ENCODE measurements at places on chromosomes 4 and X. TPM values are rescaled to one million over a fixed set of nuclear protein-coding genes. Genes with fewer than 3 reads are reported as not detected.
A peak's percentile ranks its signal among the peaks of the same experiment; 100 is the strongest.

GRCh38 chr4:79330720-79331119 lies 4.9 kb upstream of the NAA11 start:
- H3K4me3 ChIP-seq = no peak overlapping the region
- no peaks in the 10 kb centered on the region for H3K4me1 ChIP-seq
- no peaks in the 10 kb centered on the region for H3K27me3 ChIP-seq
- no peak for DNase-seq
- H3K36me3 ChIP-seq = no peaks in the 10 kb centered on the region

GRCh38 chrX:10484683-10485247 lies 135.6 kb downstream of the MID1 start:
- no peak overlapping the region for H3K4me3 ChIP-seq
- H3K36me3 ChIP-seq = no peaks in the 10 kb centered on the region
- no peak for DNase-seq
- H3K4me1 ChIP-seq = no peaks in the 10 kb centered on the region
- H3K27me3 ChIP-seq = no peaks in the 10 kb centered on the region
- H3K27ac ChIP-seq = no peak overlapping the region

GRCh38 chr4:149713031-149713430 lies 102.6 kb downstream of the IQCM start:
- DNase-seq = no peak
- H3K27me3 ChIP-seq = no peaks in the 10 kb centered on the region
- no peaks in the 10 kb centered on the region for H3K36me3 ChIP-seq
- no peak overlapping the region for H3K4me3 ChIP-seq
- no peak overlapping the region for H3K27ac ChIP-seq

GRCh38 chr4:156346959-156347385 lies 393.3 kb upstream of the CTSO start:
- no peaks in the 10 kb centered on the region for H3K36me3 ChIP-seq
- H3K4me1 ChIP-seq = no peaks in the 10 kb centered on the region
- no peaks in the 10 kb centered on the region for H3K27me3 ChIP-seq
- H3K27ac ChIP-seq = no peak overlapping the region
- no peak overlapping the region for H3K4me3 ChIP-seq
- DNase-seq = no peak

GRCh38 chr4:16035843-16036242 lies 48.0 kb downstream of the PROM1 start:
- no peaks in the 10 kb centered on the region for H3K27me3 ChIP-seq
- no peak overlapping the region for H3K27ac ChIP-seq
- no peaks in the 10 kb centered on the region for H3K4me1 ChIP-seq
- no peaks in the 10 kb centered on the region for H3K36me3 ChIP-seq

DNA sequence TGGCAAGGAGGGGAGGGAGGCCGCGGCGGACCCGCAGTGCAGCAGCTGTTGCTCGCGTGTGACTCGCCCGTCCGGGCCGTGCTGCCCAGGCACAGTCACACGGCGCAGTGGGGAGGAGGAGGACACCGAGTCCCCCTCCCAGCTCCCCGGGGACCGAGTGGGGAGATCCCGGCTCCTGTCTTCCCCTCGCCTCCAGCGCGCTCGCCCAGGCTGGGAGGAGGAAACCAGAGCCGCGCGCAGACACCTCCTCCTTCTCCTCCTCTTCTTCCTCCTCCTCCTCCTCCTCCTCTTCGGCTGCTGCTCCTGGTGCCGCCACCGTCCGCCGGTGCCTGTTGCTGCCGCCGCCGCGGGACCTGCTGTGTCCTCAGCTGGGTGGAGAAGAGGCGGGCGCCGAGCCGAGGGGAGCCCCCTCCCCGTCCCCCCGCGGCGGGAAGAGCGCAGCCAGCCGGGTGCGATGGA lies at the start of gene TBC1D1:
Gene TBC1D1, plus strand, starts transcription at position 284 of the 459 bp plus-strand sequence. CDS start 11,012 bp downstream, outside the sequence.
- peak; percentile 80 for DNase-seq
- no peaks in the 10 kb centered on the region for H3K36me3 ChIP-seq
- peak within 1 kb of the TSS; percentile 94 for H3K27ac ChIP-seq
- peak within 1 kb of the TSS; percentile 95 for H3K4me3 ChIP-seq
- peaks cover 20% of the 10 kb centered on the region for H3K4me1 ChIP-seq

GRCh38 chrX:41384051-41384705 lies 50.2 kb downstream of the DDX3X start:
- H3K4me1 ChIP-seq = no peaks in the 10 kb centered on the region
- no peak overlapping the region for H3K4me3 ChIP-seq
- no peak overlapping the region for H3K27ac ChIP-seq
- H3K27me3 ChIP-seq = peaks cover 6% of the 10 kb centered on the region
- DNase-seq = peak; percentile 7
- H3K36me3 ChIP-seq = no peaks in the 10 kb centered on the region

GRCh38 chrX:19496711-19497110 lies 18.6 kb downstream of the MAP3K15 start:
- no peak overlapping the region for H3K4me3 ChIP-seq
- no peak for DNase-seq
- H3K36me3 ChIP-seq = no peaks in the 10 kb centered on the region
- H3K27me3 ChIP-seq = no peaks in the 10 kb centered on the region

GRCh38 chr4:122536001-122536400 lies 79.5 kb upstream of the IL2 start:
- no peaks in the 10 kb centered on the region for H3K4me1 ChIP-seq
- no peak overlapping the region for H3K27ac ChIP-seq
- H3K36me3 ChIP-seq = no peaks in the 10 kb centered on the region
- H3K27me3 ChIP-seq = no peaks in the 10 kb centered on the region
- no peak overlapping the region for H3K4me3 ChIP-seq

GRCh38 chrX:54509400-54509799 lies 13.4 kb upstream of the FGD1 start:
- no peaks in the 10 kb centered on the region for H3K4me1 ChIP-seq
- no peak overlapping the region for H3K27ac ChIP-seq
- no peaks in the 10 kb centered on the region for H3K27me3 ChIP-seq
- no peak for DNase-seq
- H3K36me3 ChIP-seq = no peaks in the 10 kb centered on the region

DNA sequence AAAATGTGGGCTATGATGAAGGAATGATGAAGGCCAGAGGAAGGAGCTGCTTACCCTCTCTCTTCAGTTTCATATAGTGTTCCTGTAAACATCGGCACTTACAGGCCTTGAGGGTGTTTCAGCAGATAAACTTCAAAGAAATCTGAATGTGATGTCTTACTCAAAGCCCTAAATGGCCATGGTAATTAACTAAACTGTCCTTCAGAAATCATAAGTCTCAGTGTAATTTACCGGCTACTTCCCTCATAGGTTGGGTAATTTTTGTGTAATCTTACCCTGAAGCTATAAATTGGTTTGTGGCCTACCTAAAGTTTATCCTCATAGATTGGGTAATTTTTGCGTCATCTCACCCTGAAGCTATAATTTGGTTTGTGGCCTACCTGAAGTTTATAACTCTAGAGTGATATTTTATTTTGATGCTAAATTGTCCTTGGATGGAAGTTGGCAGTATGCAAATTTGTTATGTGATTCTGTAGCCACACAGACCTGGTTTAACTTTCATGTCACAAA lies 2700.3 kb downstream of the ARAP2 start:
- no peaks in the 10 kb centered on the region for H3K36me3 ChIP-seq
- DNase-seq = no peak
- H3K4me3 ChIP-seq = no peak overlapping the region
- H3K27ac ChIP-seq = no peak overlapping the region
- no peaks in the 10 kb centered on the region for H3K4me1 ChIP-seq
- H3K27me3 ChIP-seq = no peaks in the 10 kb centered on the region

DNA sequence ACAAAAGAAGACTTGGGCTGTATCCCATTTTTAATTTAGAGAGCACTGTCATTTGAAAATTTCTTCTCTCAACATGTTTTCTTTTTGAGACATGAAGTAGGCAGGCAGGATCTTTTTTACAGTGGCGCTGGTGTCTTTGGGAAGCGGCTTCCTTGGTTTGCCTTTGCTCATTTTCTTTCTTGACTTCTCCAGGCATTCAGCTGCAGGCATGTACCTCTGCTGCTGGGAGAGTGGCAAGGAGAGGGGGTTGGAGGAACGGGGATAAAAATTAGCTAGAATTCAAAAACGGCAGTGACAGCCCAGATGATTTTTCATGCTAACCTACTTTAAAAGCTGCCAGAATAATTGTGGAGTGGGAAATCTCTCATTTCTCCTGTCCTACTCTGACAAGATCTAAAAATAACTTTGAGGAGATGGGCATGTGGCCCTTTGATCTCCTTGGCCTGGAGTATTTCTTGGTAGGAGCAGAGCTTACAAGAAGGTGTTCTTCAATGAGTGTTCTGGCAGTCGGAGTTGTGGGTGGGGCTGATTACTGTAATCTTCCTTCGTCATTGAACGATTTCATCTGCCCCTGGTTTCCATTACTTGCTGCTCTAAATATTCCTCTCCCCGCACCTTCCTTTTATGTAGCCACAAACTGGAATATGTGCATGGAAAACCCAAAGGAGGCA lies 54.8 kb downstream of the TBL1X start:
- H3K27ac ChIP-seq = peak overlapping the region; percentile 47
- peak; percentile 60 for DNase-seq

- no peaks in the 10 kb centered on the region for H3K27me3 ChIP-seq
- H3K4me1 ChIP-seq = no peaks in the 10 kb centered on the region
- H3K4me3 ChIP-seq = no peak overlapping the region
- no peaks in the 10 kb centered on the region for H3K36me3 ChIP-seq
These were observed 96.1 kb upstream of the FAM9B start for GRCh38 chrX:9130031-9130430.

- H3K36me3 ChIP-seq = no peaks in the 10 kb centered on the region
- no peak overlapping the region for H3K27ac ChIP-seq
- no peak overlapping the region for H3K4me3 ChIP-seq
- DNase-seq = no peak
These were observed 41.0 kb upstream of the CDKN2AIP start for GRCh38 chr4:183403486-183403885.

- H3K27me3 ChIP-seq = no peaks in the 10 kb centered on the region
- peaks cover 30% of the 10 kb centered on the region for H3K4me1 ChIP-seq
- no peaks in the 10 kb centered on the region for H3K36me3 ChIP-seq
- H3K27ac ChIP-seq = peak overlapping the region; percentile 41
- no peak overlapping the region for H3K4me3 ChIP-seq
- DNase-seq = peak; percentile 90
These were observed 64.9 kb downstream of the SORCS2 start for GRCh38 chr4:7256984-7257810.

- DNase-seq = no peak
- no peak overlapping the region for H3K4me3 ChIP-seq
- H3K4me1 ChIP-seq = peaks cover 4% of the 10 kb centered on the region
- H3K27me3 ChIP-seq = no peaks in the 10 kb centered on the region
- no peak overlapping the region for H3K27ac ChIP-seq
These were observed 185.1 kb downstream of the ARHGAP6 start for GRCh38 chrX:11480626-11481025.

- DNase-seq = no peak
- H3K4me1 ChIP-seq = peaks cover 5% of the 10 kb centered on the region
- no peak overlapping the region for H3K4me3 ChIP-seq
- H3K27me3 ChIP-seq = no peaks in the 10 kb centered on the region
- H3K27ac ChIP-seq = peak overlapping the region; percentile 49
These were observed 79.8 kb downstream of the MID1IP1 start for GRCh38 chrX:38881066-38881465.

DNA sequence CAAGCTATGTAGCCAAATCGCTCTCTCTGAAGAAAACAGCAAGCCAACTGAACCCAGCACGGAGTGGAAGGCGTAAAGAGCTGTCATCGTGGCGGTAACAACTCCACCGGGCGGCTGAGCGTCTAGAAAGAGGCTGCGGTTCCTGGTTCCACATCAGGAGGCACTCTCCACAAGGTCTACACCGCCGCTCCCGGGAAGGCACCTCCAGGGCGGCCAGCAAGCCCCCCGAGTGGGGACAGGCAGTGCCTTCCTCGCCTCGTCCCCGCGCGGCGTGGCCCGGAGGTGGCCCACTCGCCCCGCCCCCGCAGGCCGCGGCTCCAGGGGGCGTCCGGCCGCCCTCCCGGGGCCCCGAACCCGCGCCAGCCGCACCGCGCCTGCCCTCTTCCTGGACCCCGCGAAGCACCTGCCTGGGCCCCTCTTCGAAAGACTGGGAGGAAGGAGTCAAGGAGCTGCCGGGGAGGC lies 755 bp downstream of the KLHL8 start:
- H3K27me3 ChIP-seq = no peaks in the 10 kb centered on the region
- peak overlapping the region; percentile 96 for H3K27ac ChIP-seq
- no peaks in the 10 kb centered on the region for H3K36me3 ChIP-seq
- peaks cover 29% of the 10 kb centered on the region for H3K4me1 ChIP-seq
- DNase-seq = peak; percentile 28
- H3K4me3 ChIP-seq = peak overlapping the region; percentile 85

KIT gene
- total RNA-seq = 1.4 TPM

MTTP gene
- 0.63 TPM for total RNA-seq

NSG1 gene
- total RNA-seq = 0.13 TPM

SAT1 gene
- total RNA-seq = 69.2 TPM

ATOH1 gene
- 0.19 TPM for total RNA-seq
